Stimulated activated naive CD8-positive, alpha-beta T cell treated with anti-CD3 and anti-CD28 coated beads, Interleukin-15, Interleukin-2, amounts not matched to agents 100 U/mL and 50 U/mL, for 24 hours (primary cell): ENCODE measurements at places on chromosomes 1 and 21.

DNA sequence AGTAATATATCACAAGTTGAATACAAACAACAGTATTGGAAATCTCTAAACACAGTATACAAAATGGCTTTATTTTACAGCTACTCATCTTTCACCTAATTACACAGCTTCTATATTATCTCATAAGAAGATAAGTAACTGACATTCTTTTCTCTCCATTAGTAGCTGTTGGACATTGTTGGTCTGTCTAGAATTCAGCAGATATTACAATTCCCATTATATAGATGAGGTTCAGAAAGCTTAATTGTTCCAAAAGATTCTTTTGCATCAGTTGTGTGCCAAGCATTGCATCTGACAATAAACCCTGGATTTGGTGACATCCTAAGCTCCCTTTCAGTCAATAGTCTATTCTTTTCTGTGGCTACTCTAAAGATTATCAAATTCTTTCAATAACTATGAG is 187.0 kb downstream of the NTMT2 start:
- no peak for DNase-seq

- DNase-seq: no peak
Measured at GRCh38 chr1:169488157-169488556, 2.4 kb upstream of the SLC19A2 start.

GRCh38 chr1:167711797-167712196 is 10.0 kb upstream of the MPZL1 start:
- no peak for DNase-seq

GRCh38 chr21:45207839-45208626 is 79.7 kb downstream of the POFUT2 start:
- DNase-seq: no peak

DNA sequence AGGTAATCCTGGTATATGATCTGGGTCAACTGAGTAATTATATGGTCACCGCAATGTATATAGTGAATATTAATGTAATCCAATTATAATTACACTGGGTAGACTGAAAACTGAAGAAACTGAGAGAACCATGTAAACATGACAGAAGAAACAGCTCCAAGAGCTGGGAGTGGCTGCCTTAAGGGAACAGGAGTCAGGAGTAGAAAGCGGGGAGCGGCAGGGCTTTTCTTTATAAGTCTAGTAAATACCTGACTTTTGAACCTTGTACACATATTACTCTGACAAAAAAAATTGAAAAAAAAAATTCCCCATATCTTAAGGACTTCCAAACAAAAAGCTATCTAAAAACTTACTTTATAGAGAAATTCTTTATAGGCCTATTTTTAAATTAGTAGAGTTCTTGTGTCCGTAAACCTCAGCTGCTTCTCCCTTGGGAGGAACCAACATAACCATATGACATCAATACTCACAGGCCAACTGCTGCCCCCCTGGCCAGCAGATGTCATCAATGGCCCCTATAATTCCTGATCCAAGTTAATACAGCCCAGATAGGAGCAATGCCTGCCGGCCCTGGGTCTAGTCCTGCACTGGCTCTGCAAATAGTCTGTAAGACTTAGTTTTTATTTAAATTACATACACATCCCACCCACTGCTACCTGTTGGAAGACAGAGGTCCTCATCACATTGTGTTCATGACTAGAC is 33.8 kb downstream of the THAP3 start:
- no peak for DNase-seq

GRCh38 chr1:57350610-57351009 is 73.2 kb downstream of the DAB1 start:
- no peak for DNase-seq

DNA sequence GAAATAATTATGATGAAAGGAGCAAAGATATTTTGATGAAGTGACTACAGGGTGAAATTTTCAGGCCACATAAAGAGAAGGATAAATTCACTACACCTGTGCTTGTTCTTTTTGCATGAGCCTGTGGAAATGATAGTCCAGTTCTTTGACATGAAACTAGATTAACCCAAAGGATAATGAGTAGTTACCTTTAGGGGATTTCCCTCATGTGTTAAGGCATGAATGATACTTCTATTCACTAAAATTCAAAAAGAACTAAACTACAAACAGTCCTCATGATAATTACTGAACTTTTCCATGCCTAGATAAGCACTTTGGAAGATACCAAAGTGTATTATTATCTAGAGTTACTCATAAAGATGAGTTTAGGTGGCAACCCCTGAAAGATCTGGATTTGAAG is 244.3 kb downstream of the PTPRC start:
- DNase-seq: no peak

DNA sequence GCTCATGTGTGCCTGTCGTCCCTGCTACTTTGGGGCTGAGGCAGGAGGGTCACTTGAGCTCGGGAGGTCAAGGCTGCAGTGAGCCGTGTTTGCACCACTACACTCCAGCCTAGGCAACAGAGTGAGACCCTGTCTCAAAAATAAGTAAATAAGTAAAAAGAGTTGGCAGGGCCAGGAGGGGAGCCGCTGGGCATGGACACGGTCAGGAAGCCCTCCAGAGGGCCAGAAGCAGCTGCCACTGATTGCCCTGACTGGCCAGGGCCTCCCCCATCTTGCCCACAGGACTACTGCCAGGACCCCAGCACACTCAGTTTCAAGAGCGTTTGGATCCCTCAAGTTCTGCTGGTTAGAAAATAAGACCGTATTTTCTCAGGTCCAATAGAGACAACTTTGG is 112.2 kb upstream of the IPO9 start:
- DNase-seq: no peak

- no peak for DNase-seq
Measured at GRCh38 chr1:6484826-6485167, 6.7 kb downstream of the PLEKHG5 start.

- DNase-seq: no peak
Measured at GRCh38 chr1:205369701-205370123, 13.0 kb upstream of the KLHDC8A start.

GRCh38 chr1:110130989-110131388 is 18.7 kb downstream of the UBL4B start:
- no peak for DNase-seq

GRCh38 chr1:26516987-26517765 is 12.4 kb upstream of the RPS6KA1 start:
- DNase-seq: no peak

- no peak for DNase-seq
Measured at GRCh38 chr1:228365271-228366061, 41.2 kb downstream of the TRIM11 start.

GRCh38 chr1:201394591-201394990 is 4.5 kb downstream of the LAD1 start:
- no peak for DNase-seq

DNA sequence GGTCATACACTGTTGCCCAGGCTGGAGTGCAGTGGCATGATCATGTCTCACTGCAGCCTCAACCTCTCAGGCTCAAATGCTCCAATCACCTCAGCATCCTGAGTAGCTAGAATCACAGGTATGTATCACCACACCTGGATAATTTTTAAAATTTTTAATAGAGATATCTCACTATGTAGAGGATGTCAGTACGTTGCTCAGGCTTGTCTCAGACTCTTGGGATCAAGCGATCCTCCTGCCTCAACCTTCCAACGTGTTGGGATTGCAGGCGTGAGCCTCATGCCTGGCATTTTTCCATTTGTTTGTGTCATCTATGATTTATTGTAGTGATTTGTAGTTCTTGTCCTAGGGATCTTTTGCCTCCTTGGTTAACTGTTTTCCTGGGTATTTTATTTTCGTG is 985.2 kb upstream of the B3GALT2 start:
- DNase-seq: no peak

DNA sequence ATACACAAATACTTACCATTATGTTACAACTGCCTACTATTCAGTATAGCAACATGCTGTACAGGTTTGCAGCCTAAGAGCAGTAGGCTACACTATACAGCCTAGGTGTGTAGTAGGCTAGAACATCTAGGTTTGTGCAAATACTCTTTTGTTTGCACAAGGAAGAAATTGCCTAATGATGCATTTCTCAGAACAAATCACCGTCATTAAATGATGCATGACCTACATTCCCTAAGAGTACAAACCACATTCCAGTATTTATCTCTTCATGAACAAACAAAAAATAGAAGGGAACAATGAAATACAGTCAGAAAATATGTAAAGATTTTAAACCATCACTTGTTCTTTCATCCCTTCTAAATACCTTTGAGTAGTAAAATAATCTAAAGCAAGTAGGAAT is 109.7 kb upstream of the HP1BP3 start:
- no peak for DNase-seq

DNA sequence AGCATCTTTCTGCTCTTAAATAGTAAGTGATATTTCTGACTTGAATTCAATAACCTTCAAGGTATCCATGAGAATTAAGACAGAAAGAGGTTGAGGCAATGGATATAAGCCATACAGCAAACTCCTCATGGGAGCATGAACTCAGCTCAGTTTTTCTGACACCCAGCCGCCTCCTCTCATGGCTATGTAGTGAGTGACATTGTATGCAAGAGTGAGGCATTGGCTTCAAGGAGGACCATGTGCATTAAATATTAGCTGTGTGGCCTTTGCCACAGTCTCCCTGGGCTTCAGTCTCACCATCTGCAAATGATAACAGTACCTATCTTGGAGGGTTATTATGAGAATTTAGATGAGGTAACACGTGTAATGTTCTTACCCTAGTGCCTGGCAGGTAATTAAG is 23.4 kb downstream of the NIBAN1 start:
- DNase-seq: no peak

DNA sequence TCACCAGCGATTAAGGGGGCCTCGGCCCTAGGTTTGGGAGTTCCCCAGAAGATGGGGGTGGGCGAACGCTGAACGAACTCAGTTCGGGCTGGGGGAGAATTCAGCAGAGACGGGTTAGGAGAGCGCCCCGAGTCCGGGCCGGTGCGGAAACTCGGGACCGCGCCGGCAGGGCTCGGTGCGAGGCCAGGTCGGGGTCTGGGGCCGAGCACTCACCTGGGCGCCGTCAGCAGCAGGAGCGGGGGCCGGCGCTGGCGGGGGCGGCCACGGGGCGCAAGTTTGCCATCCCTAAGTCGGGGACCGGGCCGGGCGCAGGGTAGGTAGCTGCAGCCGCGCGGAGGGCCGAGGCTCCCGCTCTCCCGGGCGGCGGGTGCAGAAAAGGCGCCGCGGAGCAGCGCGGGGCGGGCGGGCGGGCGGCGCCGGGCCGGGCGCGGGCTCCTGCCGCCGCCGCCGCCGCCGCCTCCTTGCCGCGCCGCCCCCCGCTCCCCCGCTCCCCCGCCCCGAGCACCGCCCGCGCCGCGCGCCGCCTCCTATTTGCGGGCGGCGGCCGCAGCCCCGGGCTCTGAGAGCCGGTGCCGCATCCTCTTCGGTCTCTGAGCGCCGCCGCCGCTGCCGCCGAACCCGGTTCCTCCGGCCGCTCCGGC is 349 bp downstream of the ADGRB2 start:
- no peak for DNase-seq

DNA sequence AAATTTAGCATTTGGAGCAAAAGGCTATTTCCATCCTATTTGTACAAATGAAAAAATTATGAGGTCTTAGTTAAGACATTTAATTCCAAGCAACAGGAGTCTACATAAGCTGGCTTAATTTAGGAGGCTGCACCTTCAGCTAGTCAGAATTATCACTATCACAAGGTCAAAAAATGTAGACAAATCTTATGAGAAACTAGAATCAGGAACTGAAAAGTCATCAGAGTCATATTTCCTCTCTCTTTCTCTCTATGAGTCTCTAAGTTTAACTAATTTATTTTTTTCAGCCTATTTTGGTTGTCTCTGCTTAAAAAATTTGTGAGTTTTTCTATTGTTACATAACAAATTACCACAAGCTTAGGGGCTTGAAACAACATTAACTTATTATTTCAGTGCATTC is 807.1 kb upstream of the PRMT6 start:
- no peak for DNase-seq

DNA sequence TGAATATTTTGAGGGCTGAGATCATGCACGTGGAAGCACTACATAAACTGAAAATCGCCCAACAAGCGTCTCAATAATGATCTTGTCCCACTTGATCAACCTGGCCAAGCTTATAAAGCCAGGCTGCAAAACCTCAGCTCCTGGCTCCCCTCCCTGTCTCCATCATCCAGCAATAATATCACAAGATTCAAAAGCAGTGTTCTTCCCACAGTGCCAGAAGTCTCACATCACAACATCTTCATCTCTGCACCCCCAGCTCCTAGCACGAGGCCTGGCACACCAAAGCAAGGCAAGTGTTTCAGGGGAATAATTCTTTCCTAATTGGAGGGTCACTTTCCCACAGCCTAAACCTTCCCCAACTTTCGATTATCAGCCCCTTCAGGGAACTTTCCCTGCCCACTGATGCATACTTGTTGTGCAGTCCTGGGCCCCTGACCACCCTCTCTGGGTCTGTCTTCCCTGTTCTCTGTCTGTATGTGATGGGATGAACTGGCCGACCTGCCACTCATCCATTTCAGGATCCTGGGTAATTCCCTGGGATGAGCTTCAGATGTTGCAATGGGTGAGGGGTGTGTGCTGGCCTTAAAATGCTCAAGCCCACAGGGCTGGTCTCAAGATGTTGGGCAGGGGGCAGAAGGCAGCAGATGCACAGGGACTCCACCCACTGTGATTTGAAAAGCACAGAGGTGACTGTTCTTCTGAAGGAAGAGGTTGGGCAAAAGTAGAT is 129.0 kb downstream of the DMRTB1 start:
- DNase-seq: no peak

GRCh38 chr1:53393325-53393792 is 65.5 kb upstream of the LRP8 start:
- DNase-seq: peak; percentile 79

DNA sequence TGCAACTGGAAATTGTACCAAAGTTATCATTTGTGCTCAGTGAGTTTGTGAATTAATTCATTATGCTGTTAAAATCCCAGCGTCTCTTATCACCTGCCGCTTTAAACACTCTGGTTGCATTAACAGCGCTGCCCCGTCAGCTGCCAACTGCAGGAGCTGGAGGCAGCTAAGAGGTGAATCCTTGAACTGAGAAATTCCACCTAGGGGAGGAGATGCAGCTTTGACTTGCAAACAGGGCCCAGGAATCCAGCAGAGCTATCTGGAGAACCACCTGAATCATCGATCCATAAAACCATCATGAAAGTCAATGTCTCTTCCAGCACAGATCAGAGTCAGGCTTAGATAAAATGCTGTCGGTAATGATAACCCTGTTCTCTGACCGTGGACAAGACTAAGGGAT is 140.7 kb upstream of the PTBP2 start:
- no peak for DNase-seq

GRCh38 chr1:18385239-18385790 is 95.4 kb upstream of the KLHDC7A start:
- DNase-seq: peak; percentile 18

DNA sequence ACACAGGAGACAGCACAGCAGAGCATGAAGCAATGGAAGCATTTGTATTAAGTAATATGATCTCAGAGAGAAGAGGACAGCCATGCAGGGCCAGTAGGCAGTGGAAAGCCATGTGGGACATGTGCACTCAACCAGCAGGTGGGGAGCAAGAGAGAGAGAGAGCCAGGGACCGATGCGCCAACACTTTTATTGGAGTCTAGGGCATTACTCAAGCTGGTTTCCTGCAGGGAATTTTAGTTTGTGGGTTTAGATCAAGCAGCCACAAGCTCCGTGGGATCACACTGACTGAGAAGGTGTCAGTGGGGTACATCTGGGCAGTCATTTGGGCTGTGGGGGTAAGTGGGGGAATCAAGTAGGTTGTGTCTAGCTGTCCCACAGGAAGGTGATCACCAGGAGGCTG is 137.1 kb downstream of the PCBP3 start:
- DNase-seq: no peak
